BJ (cell line): ENCODE measurements at places on chromosomes 5 and 9.

GRCh38 chr9:21153336-21154017 lies 11.8 kb upstream of the IFNW1 start:
- DNase-seq: no peak

GRCh38 chr5:13865312-13865711 lies 79.2 kb downstream of the DNAH5 start:
- DNase-seq: no peak

- DNase-seq: no peak
Observed at GRCh38 chr5:40991168-40991980, 79.8 kb downstream of the MROH2B start.

GRCh38 chr9:133352635-133353340 lies 3.5 kb downstream of the SURF1 start:
- no peak for DNase-seq

DNA sequence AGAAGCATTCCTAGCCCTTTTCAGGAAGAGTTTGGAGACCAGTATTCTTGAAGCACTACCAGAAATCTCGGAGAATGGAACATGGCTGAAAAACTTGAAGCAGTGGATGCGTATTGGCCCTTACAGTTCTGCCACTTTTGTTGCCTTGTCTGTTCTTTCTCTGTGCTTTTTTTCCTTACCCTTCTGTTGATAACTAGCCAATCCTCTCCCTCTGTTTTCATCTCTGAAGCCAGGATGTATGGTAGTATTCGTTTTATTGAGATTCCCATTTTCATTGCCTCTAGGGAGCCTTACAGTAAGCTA lies 564 bp upstream of the CCNH start:
- no peak for DNase-seq

DNA sequence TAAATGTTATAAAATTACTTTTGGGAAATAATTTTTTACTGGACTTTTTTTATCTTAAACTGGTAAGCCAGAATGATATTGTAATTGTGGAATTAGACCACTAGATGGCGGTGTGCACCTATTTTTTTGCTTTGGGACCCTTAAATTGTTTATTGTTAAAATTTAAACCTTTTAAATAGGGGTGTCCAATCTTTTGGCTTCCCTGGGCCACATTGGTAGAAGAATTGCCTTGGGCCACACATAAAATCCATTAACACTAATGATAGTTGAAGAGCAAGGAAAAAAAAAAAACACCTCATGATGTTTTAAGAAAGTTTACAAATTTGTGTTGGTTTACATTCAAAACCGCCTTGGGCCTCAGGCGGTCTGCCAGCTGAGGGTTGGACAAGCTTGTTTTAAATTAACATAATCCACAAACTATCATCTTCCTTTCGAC lies 28.4 kb upstream of the GADD45G start:
- DNase-seq: no peak

- DNase-seq: no peak
Observed at GRCh38 chr9:137581361-137582285, 2.9 kb upstream of the DPH7 start.
